ENCODE measurements at places on chromosomes 12 and 14.

DNA sequence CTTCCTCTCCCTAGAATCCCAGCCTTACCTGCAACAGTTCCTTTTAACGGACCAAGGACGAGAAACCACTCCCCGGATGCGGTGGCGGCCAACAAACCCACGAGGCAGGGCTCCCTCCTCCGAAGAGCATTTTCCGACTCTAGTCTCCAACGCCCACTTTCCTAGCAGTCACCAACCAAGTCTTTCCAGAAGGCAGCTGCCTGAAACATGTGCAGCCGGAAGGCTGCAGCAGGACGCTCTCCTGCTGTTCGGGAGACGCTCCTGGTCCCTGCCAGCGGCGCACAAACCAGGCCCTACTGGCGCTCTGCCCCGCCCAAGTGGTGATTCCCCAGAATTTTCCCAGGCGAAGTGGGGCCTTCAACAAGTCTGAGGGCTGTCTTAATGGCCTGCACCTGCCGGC lies 21.1 kb upstream of the ADAM20 start:
- DNase-seq: peak; percentile 26

GRCh38 chr12:87116780-87117179 lies 860.6 kb upstream of the MGAT4C start:
- no peak for DNase-seq

GRCh38 chr12:132176920-132177551 lies 32.8 kb downstream of the NOC4L start:
- no peak for DNase-seq

- DNase-seq: no peak
Observed at GRCh38 chr12:132454193-132454932, 35.6 kb upstream of the FBRSL1 start.

GRCh38 chr12:43992856-43993255 lies 157.0 kb downstream of the TMEM117 start:
- DNase-seq: no peak

DNA sequence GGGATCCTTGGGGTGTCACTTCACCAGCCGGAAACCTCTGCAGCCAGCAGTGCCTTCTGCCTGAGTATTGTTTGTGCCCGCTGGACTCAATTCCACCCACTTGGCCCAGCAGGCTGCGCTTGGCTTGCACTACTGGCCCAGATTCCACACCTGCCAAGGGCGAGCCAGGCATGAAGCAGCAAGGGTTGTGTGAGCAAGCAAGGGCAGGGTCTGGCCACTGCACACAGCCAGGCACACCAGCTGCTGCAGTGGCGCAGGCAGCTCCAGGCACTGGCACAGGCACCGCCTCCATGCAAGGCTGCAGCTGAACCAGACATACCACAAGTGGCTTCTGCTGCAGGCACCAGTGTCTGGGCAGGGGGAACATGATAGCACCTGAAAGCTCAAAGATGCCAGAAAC lies 99.5 kb downstream of the NUAK1 start:
- DNase-seq: no peak

DNA sequence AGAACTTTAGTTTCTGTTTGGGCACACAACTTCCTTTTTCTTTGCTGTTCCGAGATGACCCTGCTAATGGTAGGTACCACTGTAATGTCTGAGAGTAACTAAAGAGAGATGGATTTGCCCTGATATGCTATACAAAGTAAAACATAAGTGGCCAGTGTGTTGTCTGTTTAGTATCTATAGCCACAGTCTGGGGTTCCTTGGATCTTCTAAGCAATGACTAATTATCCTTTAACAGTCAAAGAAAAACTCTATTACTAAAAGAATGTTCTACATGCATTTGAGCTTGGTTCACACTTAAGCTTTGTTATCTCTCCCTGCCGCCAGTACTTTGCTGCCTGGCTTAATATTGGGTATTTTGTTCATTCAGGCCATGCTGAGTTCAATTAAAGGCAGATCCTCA lies 1051.9 kb upstream of the FLRT2 start:
- no peak for DNase-seq

All from colonic mucosa (tissue), 4 donors.